ENCODE measurements at places on chromosomes 4 and X.

DNA sequence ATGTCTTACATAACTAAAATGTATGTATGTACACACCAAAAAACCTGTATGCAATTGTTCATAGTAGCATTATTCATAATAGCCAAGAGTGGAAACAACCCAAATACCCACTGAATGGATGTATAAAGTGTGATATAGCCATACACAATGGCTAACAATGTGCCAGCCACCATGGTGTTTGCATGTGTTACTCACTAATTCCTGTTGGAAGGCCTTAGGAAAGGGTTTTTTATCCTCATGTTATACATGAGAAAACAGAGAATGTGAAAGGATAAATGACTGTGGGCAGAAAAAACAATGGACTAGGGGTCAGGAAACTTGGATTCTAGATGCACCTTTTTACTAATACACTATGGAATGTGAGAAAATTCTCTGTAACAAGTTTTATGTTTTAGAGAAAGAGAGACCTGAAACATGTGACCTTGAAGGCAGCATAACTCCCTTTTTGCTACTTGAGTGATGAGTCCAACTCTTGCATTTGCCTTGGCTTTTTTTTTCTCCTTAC, 55.7 kb downstream of the TIGD2 start:
- DNase-seq, result no peak

GRCh38 chr4:110618581-110619462, 4.1 kb downstream of the PITX2 start:
- DNase-seq, result no peak

DNA sequence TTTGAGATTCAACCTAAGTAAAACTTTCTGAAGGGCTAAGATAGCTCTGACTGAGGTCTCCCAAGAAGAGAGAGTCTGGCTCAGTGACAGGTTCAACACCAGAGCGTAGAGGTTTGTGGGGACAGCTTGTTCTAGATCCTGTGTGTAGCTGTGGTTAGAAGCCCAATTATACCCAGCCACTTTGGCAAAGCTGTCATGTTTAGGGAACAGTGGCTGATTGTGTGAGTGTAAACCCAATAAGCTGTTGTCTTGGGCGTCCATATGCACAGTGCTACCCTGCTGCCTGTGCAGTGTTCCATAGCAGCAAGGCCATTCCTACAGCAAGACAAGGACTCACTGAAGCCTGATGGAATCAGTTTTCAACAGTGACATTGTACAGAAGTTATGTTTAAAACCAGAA, 11.2 kb upstream of the SCRG1 start:
- DNase-seq, result no peak

GRCh38 chrX:23900220-23900797, 7.4 kb downstream of the APOO start:
- DNase-seq, result no peak

GRCh38 chr4:148944136-148944838, 502.1 kb upstream of the NR3C2 start:
- DNase-seq, result no peak

DNA sequence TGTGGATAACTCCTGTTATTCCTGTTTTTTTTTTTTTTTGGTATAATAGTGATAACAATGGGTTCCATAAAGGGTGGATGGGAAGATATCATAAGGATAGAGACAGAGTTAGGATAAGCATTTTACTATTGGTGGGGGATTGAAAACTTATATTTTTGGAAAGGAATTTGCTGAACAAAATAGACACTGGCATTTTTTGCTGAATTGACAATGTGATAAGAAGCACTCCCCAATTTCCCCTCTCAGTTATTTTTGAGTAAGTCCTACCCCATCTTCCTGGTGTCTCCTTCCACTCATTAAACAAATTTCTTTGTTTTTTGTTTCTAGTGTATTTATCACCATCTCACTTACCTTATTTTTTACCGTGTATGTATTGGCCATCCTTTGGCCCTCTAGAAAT, 55.8 kb downstream of the AMELX start:
- DNase-seq, result no peak

DNA sequence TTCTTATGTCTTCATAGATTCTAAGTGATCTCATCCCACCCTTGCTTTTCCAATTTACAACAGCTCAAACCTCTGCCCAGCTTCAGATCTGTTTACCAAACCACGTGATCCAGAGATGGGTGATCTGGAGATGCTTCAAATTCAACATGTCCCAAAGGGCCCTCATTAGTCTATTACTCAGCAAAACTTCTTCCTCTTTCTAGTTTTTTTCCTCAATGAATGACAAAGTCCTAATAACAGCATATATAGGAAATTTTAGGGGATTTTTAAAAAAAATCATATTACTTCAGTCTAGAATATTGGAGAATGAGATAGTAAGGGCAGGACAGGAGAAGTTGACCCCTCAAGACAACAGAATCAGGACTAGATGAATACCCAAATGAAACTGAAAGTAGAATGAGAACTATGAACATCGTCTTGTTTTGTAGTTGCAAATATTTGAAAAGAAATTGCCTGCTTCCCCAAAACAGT, 127.1 kb downstream of the CFAP299 start:
- DNase-seq, result no peak

DNA sequence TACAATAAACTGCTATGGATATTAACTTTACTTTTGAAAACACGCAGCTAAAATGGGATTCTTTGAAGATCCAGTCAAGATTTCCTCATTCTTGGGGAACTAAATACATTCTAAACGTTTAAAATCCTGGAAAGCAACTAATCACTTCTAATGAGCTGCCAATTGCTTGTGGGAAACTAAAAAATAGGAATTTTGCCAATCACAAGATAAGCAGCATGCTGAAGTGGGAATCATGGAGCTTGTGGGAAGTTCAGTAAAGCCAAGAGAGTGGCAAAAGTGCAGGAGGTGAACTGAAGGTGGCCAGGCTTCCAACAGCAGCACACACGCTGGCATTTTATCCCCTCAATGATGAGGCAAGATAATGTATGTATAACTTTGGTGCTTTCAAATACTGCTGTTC, 133.0 kb downstream of the GPC3 start:
- DNase-seq, result no peak

DNA sequence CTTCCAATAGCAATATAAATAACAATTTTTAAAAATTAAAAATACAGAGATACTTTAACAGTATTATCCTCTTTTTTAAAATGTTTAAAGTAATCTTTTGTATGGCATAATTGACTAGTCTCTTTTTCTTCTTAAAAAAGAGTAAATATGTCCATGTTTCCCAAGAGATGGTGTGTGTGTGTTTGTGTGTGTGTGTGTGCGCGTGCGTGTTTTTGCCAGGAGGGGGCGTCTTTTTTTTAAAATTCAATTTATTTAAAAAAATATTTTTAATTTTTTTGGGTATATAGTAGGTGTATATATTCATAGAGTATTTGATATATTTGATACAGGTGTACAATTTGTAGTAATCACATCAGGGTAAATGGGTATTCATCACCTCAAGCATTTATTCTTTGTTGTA, 1073.7 kb downstream of the PCDH7 start:
- no peak for DNase-seq

DNA sequence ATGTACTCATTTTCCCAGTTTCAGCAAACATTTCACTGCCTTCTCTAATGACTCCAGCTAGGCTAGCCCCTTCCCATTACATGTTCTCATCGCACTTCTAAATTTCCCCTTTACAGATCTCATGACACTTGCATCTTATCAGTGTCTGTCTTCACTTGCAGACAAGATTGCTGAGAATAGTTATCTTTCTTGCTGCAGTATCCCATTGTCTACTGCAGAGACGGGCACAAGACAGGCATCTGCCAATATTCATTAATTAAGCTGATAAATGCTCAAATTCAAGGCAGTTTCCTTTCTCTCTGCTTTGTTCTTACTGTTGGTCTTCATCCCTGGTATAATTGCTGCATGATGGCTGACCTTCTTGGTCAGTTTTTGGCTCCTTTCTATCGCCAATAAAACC, 175.9 kb downstream of the ANTXR2 start:
- no peak for DNase-seq

GRCh38 chr4:25238052-25238451, 4.2 kb downstream of the PI4K2B start:
- DNase-seq, result no peak

- no peak for DNase-seq
These were observed 36.4 kb upstream of the ADH4 start for GRCh38 chr4:99180382-99181070.

- no peak for DNase-seq
These were observed 384.2 kb downstream of the SH3BGRL start for GRCh38 chrX:81586096-81586495.

GRCh38 chr4:135316266-135316779, 1114.7 kb upstream of the PABPC4L start:
- no peak for DNase-seq

GRCh38 chr4:123209436-123209835, 187.2 kb upstream of the SPRY1 start:
- DNase-seq, result no peak

- DNase-seq, result no peak
These were observed 103.9 kb downstream of the ARAP2 start for GRCh38 chr4:36140421-36140820.

DNA sequence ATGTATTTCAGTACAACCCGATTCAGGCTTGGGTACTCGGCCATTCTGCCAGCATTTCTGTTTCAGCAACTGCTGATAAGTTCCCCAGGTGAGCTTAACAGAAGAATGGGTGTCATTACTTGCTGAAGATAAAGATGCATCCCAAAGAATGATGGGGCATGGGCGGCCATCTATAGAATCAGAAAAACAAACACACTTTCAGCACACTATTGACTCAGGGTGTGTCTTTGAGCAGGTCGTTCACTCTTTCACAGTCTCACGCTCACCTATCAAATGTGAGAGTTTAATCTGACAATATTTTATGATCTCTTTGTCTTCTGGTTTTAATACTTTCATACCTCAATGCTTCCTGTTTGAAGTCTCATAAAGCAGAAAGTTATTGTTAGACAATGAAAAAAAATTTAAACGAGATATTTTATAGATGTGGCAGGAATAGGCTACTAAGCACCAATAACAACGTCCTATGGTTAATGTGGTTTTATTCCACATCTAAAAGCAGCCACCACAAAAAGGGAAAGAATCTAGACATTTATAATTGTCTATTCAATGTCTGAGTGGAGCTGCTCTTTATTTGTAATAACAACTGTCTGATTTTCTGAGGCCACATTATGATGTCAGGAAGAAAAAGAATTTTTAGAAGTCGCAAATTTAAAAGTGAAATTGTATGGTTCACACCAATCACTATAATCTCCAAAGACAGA, 17.0 kb downstream of the GASK1B start:
- DNase-seq, result no peak

Data from activated CD4-positive, CD25-positive, alpha-beta regulatory T cell (primary cell).